Activated CD8-positive, alpha-beta T cell treated with anti-CD3 and anti-CD28 coated beads, Interleukin-2, amount 10 ng/mL, durations not matched to agents 7 days and 5 days (primary cell): ENCODE measurements at places on chromosomes 5 and 9.

DNA sequence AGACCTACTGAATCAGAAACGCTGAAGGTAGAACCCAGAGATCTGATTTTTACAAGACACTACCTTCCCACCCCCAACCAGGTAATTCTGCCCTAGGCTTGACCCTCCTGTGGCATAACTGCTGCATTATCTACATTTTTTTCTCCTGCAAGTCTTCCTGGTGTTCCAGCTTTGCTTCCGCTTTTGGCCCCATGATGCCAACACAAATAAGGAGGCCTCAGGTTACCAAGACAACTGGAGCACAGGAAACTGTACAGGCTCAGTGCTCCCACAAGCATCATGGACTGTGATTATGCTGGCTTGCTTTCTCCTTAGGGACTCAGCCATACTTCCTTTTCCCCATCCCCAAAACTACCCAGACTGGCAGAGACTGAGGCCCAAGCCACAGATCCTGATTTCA lies 6.6 kb upstream of the MSMP start:
- no peak for DNase-seq

DNA sequence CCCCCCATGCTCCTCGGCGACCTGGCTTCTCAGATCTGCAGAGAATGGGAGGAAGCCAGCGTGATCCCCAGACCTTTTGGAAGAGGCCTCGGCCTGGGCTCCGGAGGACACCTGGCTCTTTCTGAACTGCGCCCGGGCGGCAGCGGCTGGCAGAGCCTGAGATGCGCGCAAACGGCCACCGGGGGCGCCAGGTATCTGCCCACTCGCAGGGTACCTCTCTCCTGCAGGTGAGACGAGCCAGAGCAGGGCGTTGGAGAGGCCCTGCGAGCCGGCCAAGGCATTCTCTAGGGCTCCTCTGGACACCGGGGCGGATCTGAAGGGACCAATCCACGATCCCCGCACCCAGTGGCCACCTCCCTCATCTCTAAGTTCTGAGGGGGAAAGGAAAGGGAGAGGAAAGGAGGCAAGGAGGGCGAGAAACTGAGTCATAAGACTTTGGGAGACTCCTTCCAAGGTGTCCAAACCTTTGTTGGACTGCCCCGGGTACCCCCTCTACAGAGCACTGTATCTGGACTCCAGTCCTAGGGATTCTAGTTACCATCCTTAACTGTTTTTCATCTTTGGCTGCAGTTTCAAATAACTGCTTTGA lies 55.0 kb upstream of the SLC46A2 start:
- DNase-seq = no peak

GRCh38 chr5:87076931-87077330 lies 190.8 kb upstream of the RASA1 start:
- DNase-seq = no peak

DNA sequence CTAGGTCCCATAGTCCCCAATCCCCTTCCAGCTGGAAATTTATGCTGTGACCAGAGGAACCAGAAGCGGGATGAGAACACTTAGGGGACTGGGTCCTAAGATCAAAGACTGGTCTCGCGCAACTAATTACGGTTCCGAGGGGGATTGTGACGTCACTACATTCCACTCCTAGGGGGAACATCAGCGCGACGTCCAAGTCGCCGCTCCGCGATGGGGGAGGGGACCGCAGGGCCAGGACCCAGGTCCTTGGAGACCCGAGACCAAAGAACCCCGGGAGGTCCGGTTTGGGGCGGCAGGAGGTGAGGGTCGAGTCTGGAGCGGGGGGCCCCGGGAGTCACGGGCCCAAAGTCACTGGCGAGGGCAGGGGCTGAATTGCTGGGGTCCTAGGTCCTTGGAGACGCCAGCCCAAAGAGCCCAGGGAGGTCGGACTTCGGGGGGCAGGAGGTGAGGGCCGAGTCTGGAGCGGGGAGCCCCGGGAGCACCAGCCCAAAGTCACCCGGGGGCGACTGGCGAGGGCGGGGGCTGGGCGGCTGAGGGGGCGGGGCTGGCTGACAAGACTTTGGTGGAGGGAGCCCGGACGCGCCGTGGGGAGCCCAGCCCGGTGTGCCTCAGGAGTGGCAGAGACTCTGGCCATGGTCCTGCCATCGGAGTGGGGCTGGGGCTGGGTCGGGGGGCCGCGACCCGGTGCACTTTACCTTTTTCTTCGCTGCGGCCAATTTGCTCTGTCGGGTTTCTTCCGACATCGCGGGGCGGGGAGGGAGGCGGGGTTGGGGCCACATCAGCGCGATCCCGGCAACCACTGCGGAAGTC lies at the start of gene GOLGA2:
Gene GOLGA2 (minus strand): TSS at position 810 of the 810 bp plus-strand sequence. CDS start 31 bp downstream, at position 779.
- peak; percentile 32 for DNase-seq

DNA sequence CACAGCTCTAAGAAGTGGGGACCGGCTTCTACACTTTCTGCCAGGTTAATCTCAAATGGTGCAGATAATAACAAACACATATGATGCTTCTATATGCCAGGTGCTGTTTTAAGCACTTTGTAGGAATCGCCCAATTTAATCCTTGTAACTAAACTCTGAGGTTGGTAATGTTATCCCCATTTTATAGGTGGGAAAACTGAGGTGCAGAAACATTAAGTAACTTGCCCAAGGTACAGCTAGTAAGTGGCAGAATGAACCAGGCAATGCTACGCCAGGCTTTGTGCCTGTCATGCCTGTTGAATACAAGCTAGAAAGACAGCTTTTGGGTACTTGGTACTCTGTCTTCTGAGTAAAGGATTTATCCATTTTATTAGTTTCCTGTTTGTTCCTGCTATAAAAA lies 19.7 kb downstream of the IQGAP2 start:
- DNase-seq = no peak

DNA sequence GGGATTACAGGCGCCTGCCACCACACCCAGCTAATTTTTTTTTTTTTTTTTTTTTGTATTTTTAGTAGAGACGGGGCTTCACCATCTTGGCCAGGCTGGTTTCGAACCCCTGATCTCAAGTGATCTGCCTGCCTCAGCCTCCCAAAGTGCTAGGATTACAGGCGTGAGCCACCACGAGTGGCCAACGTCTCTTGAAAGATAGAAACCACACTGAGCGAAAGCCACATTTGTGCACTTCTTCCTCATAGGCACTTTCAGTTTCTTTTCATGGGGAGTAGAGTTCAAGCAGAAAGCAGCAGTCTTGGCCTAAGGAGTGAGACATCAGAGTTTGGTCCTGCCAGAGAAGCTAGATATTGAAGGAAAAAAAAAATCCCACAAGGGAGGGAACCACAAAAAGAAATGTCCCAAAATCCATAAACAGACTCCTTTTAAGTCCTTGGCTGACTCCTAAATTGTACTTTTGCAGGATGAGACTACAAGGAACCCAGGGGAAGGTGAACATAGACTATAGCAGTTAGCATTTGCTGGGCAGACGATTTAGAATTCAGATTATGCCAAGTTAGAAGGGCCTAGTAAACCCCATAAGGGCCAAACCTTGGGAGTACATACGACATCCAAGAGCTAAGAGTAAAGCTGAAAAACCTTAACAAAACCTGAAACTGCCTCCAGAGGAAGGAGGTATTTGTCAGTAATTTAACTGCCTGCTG lies 43.9 kb upstream of the GLIPR2 start:
- DNase-seq = peak; percentile 73

DNA sequence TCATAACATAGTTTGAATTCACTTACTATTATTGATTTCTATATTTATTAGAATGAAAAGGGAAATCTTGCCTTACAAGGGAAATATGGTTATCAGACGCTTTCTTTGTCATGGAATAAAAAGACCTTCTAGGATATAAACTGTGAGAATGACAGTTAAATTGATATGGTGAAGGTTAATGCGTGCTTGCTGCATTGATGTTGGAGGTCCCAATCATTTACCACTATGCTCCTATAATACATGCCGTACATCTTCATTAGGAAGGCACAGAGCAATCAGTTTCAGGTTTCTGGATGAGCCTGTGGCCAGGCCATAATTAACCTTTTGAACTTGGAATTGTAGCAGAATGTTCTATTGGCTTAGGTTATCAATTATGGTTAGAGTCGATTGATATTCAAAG lies 201.4 kb upstream of the TLX3 start:
- DNase-seq = no peak

GRCh38 chr5:54470128-54470527 lies 14.6 kb downstream of the HSPB3 start:
- DNase-seq = no peak

- DNase-seq = peak; percentile 29
Measured at GRCh38 chr5:159965031-159965837, 43.7 kb upstream of the TTC1 start.

DNA sequence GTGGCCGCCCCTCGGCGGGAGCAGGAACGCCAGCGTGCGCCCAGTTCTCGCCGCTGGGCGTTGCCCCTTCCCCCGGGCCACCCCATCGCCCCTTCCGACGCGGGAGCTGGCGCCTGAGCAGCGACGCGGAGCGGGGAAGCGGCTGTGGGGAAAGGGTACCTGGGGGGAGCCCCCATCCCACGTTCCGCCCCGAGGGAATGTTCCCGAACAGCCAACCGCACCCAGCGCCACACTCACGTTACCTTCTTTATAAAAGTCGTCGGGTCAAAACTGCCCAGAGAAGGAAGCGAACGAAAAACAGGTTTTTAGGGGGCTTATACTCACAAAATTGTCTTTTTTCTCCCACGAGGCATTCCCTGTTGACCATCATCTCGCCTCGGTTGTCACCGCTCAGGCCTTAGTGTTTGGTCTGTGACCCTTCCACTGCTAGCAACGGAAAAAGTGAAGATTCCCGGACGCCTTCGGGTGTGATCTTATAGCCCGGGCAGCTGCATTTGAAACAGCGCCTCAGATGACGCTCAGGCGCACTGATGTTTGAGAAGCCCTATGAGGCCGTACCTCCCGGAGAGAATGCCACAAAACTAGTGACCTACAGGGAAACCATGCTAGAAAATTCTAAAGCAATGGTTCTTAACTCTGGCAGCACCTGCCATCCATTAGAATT lies 475 bp upstream of the GOLM1 start:
- DNase-seq = peak; percentile 34

GRCh38 chr5:1419476-1420210 lies 25.6 kb downstream of the SLC6A3 start:
- DNase-seq = no peak

DNA sequence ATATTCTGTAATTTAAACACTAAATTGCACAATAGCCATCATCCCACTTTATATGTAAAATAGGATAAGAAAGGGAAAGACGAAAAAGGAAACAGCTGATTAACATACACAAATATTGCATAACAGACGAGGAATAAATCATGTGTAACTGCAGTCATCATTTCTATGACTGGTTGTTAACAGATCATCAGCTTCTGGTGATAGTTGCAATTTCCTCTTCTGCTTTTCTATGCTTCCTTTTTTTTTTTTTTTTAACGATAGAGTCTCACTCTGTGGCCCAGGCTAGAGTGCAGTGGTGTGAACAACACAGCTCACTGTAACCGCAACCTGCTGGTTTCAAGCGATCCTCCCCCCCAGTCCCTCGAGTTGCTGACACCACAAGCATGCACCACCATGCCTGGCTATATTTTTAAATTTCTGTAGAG lies 22.5 kb upstream of the JAKMIP2 start:
- peak; percentile 69 for DNase-seq

- DNase-seq = no peak
Measured at GRCh38 chr5:172322028-172322965, 38.7 kb upstream of the UBTD2 start.

DNA sequence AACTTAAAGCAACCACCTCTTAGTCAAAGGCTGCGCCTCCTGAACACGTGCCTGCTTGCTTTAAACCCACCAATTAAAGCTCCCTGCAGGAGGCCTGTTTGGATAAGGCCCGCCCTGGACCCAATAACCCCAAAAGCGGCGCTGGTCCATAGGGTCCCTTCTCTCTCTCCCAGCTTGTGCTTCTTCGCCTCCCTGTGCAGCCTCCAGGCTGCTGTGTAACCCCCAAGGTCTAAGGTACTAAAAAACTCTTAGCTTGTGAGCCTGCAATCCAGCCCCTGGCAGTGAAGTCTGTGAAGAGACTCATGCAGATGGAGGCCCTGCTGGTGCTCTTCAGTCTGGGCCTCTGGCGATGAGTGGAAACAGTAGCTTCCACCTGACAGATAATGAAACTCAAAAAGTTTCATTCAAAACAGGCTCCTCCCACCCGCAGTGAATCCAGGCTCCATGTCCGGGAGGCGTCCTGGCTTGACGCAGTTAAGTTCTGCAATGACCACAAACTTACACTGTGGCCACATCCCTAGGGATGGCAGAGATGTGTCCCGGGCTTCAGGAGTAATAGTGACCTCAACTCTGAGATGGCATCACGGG lies 97.3 kb downstream of the PRRT1B start:
- DNase-seq = no peak

- DNase-seq = no peak
Measured at GRCh38 chr9:112569186-112569585, 82.6 kb downstream of the KIAA1958 start.

DNA sequence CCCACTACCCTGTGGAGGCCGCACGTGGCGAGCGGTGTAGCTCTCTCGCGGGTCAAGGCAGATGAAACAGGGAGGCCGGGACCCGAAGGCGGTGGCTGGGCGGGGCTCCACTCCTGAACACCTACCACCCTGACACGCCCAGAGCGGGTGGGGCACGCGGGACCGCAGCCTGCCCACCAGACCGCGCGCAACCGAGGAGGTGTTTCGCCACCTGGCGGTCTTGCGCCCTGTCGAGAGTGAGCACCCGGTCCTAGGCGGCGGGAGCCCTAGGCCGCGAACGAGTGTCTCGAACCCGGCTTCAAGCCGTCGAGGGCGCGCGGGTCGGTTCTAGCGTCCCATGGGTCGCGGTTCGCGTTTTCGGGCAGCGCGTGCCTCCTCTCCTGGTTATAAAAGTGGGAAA lies 2.2 kb upstream of the EXOSC3 start:
- DNase-seq = no peak
